NCI-H69 (cell line): ENCODE measurements at places on chromosomes 3 and 15.
A peak's percentile ranks its signal among the peaks of the same experiment; 100 is the strongest.

GRCh38 chr3:189108067-189108466 lies 63.7 kb upstream of the TPRG1 start:
- DNase-seq, result peak; percentile 99

DNA sequence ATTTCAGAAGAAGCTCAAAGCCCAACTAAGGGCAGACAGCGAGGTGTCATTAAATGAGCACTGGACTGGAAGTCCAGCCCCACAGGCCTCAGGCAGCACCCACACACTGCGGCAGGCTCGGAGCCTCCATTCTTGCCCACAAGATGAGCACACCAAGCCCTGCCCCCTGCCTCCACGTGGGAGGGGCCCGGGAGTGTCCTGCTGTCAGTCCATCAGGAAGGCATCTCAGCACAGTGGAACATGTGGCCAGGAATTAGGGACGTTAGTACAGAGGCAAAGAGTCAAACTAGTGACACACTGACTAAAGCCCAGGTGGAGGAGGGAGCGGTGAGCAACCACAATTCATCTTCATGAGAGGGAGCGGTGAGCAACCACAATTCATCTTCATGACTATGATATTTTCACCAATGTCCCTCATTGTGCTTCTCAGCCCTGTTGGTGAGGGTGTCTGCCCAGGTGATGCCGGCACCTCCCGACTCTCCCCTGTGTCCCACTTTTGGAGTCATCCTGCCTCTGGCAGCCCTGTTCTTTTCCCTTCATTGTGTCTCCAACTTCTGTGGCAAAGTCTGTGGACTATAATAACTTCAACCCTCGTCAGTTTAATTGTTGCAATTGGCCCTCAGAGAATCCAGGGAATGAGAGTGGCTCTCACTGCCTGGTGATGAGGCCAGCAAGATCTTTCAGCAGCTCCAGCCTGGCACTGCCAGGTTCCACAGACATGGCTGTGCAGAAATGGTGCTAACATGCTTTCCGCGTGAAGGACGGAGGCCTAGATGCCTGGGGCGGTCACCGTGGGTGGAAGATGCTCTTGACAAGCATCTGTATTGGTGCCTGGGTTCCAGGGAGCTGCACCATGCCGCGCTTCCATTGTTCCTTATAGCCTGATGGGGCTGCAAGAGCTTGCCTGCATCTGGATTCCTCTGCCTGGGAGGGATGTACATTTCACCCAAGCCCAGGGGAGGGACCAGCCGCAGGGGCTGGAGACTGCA lies 23.1 kb upstream of the SKOR1 start:
- DNase-seq, result no peak

- no peak for DNase-seq
These were observed 150.2 kb downstream of the KLF13 start for GRCh38 chr15:31476866-31477265.

DNA sequence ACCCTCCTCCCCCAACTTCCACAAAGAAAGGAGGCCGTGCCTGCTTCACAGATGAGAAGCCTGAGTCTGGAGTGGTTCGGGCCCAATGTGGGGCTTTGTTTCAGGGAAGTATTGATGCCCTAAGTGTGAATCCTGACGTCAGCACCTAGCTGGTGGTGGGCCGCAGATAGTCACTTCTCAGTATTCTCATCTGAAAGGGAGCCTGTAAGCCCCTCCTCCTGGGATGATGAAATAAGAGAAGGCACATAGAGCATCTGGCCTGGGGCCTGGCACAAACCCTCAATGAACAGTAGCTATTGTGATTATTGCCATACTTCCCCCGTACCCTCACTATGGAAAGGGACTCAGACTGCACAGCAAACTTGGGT lies 24.8 kb downstream of the LINGO1 start:
- peak; percentile 24 for DNase-seq

DNA sequence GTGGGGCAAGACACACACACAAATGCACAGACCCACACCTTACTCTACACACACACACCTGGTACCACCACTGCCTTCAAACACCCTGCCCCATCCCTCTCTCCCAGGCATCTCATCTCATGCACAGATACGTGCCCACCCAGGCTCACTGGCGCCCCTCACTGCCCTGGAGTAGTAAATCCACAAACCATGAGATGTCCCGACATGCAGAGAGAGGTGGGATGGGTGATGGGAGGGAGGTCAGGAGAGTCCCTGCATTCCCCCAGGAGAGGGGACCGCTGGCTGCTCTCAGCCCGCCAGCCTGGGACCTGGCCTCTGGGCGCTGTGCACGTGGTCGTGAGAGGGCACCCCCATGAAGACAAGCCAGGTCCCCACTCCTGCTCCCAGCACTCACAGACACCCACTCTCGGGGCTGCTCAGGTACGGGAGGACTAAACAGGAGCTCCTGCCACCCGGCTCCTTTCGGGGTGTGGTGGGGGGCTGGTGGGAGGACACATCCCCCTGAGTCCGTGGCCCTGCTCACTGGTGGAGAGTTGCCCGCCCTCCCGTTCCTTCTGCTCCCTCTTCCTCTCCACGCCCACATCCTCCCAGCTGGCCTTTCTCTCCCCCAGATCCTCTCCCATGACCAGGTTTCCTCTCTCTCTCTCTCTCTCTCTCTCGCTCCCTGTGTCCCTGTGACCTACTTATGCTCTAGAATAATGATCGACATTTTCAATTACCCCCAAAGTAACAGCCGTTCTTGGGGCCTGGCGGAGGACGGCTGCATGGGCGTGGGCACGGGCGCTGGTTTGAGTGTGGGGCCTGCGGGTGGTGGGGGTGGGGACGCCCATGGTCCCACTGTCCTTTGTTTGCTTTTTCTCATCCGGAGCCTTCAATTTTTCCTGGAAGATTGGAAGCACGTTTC lies 18.9 kb upstream of the CSPG4 start:
- peak; percentile 31 for DNase-seq

DNA sequence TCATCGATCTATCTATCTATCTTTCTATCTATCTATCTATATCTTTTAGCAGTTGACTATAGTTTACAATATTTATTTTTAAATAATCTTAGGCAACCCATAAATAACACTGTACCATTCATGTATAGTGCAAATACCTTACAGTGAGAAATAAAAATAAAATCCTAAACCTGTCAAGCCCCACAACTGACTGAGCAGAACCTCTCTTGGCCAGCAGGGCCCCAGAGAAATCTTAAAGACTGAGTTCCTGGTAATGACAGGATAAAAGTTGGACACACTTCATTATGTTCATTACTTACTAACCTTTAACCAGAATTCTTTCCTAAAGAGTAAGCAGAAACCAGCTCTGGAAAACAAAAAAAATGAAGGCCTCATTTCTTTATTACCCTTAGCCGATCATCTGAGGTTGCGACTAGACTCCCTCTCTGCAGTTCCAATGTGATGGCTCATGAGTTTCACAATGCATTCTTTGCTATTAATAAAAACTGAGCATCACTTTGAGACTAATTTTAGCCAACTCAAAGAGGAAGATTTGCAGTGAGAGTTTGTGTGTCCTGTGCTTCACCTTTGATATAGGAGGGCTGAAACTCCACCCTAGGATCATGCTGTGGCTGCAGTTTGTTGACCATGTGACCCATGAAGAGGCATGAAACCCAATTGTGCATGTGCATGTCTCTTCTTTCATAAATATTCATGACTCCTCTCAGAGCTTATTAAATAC lies 1072.0 kb downstream of the NSUN3 start:
- DNase-seq, result no peak

- no peak for DNase-seq
These were observed 222.3 kb upstream of the TMC3 start for GRCh38 chr15:81596159-81596865.

DNA sequence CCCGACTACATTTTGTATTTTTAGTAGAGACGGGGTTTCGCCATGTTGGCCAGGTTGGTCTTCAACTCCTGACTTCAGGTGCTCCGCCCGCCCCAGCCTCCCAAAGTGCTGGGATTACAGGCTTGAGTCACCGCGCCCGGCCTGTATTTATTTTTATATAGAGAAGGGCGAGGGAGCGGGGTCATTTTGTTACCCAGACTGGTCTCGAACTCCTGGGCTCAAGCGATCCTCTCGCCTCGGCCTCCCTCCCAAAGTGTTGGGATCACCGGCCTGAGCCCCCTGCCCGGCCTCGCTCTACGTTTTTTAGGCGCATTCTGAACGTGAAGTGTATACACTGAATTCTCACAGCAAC lies 514 bp upstream of the PPP4R2 start:
- DNase-seq, result no peak

DNA sequence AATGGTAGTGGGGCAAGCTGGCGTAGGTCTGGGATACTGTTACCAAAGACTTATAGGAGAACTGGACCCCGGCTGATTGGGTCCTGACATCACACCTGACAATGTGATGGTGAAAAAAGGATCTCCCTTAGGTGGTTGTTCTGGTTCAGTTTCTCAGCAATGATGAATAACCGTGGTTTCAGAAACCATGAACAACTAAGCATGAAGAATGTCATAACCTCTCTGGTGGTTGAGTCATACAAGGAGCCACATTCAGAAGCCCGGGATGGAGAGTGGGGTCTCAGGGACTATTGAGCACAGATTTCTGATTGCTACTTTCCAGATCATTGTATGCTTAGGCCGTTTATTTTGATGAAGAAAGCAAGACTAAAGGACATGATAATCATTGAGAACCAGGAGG lies 17.4 kb downstream of the GPR160 start:
- DNase-seq, result peak; percentile 28

GRCh38 chr3:73319179-73319769 lies 257.8 kb downstream of the EBLN2 start:
- DNase-seq, result peak; percentile 78

DNA sequence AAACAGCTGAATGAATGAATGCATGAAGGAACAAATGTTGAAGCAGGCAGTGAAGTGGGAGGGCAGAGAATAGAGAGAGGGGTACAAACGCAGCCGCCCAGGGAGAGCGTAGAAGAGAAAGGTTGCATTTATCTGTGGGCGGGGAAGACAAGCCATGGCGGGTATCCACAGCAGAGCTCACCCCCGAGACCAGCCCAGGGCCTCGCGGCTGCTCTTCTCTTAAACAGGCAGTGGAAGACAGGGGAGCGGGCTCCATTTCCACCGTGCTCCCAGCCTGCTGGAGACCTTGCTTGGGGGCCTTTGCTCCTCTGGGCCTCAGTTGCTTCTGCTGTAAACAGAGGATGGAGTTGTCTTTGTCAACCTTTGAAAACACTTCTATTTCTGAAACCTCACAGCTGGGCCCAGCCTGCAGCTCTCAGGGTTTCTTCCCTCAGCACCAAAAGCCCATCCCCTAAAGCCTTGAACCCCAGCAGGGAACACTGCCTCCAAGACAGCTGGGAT lies 259.5 kb downstream of the UACA start:
- peak; percentile 7 for DNase-seq

DNA sequence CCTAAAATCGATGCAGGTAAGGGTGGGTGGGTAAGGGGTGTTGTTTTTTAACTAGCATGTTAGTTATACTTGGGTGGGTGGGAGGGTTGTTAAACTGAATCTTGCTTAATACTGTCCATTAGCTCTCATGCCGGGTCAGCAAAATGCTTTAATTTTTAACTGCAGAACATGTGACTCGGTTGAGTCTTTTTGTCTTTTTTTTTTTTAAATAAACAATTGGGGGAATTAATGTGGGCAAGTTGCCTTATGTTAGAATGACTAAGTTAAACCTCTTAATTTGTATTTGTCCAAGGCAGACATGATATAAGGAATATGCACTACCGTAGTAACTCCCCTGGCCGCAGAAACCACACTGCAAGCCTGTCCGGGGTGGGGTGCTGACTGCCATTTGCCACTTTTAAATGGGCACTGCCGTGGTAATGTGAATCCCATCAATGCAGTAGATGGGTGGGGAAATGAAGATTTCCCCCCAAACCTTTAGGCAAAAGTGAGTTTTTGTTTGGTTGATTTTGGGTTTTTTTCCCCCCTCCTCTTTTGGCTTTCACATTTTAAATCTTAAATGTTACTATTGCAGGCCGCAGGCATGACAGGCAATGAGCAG lies 54.3 kb upstream of the CCR4 start:
- no peak for DNase-seq

GRCh38 chr15:63896336-63897115 lies 62.8 kb upstream of the HERC1 start:
- DNase-seq, result no peak

GRCh38 chr3:188486126-188486525 lies 332.2 kb downstream of the LPP start:
- DNase-seq, result no peak

- no peak for DNase-seq
These were observed 19.6 kb downstream of the PPARG start for GRCh38 chr3:12308517-12308916.
